SK-MEL-5 (cell line): ENCODE measurements at places on chromosomes 2 and 18.

DNA sequence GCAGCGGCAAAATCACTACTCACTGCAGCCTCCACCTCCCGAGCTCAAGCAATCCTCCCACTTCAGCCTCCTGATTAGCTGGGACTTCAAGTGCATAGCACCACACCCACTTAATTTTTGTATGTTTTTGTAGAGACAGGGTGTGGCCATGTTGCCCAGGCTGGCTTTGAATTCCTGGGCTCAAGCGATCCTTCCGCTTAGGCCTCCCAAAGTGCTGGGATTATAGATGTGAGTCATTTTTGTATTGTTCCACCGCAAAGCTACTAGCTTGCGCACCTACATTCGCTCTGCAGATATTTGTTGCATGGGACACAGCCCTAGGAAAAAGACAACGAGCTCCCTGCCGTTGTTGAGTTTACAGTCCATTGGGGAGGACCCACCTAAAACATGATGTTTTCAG is 173.5 kb upstream of the AGAP1 start:
- DNase-seq = no peak

DNA sequence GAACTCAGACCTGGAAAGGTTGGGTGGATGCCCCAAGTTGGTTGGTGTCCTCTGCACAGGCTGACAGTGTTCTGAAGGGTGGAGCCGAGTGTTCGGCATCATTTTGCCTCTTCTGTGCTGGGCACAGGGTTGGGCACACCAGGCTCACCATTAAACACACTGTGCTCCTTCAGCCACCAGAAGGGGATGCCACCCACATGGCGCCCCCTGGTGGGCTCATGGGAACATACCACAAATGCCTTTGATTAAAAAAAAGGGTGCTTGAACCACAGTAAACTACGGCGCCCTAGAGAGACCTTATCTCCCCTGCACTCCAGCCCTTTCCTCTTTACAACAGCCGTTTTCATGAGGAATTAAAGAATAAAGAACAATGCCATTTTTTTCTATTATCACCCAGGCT is 89.4 kb downstream of the CELF4 start:
- peak; percentile 51 for DNase-seq

GRCh38 chr18:34620258-34620861 is 89.7 kb upstream of the DTNA start:
- DNase-seq = no peak

DNA sequence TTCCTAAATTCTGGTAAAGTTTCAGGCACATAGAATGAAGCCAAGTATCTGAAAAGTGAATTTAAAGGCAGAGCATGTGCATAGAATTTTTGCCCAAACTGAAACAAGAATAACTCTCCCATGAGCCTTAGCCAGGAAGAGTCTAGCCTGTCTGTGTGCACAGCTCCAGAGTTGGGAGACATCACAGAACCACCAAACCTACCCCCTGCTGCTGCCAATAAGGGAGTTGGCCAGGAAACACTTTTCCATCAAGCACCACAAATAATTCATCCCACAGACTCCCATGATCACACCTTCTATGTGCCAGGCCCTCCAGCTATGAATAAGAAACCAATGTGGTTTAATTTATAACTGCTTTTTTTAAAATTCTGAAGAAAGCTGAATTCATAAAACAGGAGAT is 27.0 kb downstream of the OSR1 start:
- DNase-seq = no peak

- peak; percentile 77 for DNase-seq
Measured at GRCh38 chr18:9971313-9971920, 57.6 kb downstream of the VAPA start.
